HCT116 (cell line): ENCODE measurements at places on chromosomes 7 and 10.

DNA sequence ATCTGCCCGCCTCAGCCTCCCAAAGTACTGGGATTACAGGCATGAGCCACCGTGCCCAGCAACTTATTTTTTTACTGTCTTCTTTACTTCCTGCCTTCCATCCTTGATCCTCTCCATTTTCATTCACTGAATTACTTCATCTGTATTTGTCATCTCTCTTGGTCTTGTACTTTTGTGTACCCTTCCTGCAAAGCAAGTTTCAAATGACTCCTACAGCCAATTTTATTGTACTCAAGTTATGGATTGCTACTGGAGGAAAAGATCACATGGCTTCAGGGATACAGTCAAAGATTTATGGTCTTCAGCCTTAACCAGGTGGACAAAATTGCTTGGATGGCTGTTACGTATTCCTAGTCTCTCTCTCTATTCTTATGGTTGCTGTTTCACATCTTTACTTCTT lies 22.6 kb downstream of the SEPTIN7 start:
- DNase-seq = no peak

- DNase-seq = no peak
Observed at GRCh38 chr7:132113536-132114371, 462.5 kb downstream of the PLXNA4 start.

GRCh38 chr10:110163841-110164240 lies 43.6 kb upstream of the MXI1 start:
- no peak for DNase-seq

GRCh38 chr7:115679976-115680375 lies 350.6 kb downstream of the TFEC start:
- peak; percentile 38 for DNase-seq

GRCh38 chr7:97011536-97012364 lies 6.4 kb downstream of the DLX6 start:
- DNase-seq = no peak

DNA sequence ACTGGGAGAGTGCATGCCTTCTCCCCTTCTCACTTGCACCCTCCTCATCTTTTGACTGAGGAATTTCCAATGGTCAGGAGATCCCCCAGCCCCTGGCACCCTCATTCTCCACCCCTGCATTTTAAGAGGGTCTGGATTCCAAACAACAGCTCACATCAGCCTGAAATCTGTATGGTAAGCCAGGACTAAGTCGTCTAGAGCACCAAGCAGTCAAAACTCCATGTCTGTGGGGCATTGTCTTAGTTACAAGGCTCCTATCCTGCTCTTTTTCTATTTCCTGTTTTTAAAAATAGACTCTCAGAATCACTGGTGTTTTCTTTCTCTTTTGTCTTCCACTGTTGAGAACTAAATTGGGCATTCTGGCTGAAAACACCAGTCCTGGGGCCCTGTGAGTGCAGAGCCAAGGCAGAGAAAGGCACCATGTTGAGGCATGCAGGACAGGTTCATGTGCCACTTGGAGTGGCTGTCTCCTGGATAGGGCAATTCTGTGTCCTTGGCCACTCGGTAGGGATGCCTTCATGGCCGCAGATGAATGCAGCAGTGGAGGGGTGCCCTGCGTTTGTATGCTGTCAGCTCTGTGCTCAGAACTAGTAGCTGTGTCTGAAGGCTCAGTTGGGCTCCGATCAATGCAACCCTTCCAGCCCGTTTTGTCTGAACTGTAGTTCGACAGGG lies 216.6 kb upstream of the YAE1 start:
- DNase-seq = no peak

DNA sequence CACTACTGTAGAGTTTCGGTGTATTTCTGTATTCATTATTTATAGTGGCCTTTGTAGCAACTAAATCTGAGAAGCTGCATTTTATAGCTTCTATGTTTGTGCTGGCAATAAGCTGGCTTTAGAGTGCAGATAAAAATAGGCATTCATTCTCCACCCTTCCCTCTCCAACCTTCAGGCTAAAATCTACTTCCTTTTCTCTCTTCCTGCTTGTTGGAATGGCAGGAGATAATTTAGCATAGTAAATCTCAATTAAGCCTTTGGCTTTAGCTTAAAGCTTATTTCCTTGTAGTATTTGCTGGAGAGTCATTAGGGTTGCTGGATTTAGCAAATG lies 58.5 kb downstream of the CPVL start:
- DNase-seq = no peak

DNA sequence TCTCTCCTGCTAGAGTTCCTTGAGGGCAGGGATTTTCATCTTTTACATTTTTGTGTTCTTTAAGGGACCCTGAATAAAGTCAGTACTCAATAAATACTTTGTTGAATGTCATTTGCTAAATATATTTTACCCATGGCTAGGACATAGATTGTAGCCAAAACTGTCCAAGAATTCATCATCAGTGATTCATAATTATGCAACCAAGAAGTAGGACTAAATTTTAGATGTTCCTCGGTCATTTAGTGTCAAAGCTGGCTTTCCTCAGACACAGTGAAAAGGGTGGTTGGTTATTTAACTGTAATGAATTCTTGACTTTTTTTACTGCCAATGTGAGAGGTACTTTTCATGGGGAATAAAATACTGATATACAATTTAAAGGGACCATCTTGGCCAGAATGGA lies 3.3 kb downstream of the NUDT13 start:
- no peak for DNase-seq

DNA sequence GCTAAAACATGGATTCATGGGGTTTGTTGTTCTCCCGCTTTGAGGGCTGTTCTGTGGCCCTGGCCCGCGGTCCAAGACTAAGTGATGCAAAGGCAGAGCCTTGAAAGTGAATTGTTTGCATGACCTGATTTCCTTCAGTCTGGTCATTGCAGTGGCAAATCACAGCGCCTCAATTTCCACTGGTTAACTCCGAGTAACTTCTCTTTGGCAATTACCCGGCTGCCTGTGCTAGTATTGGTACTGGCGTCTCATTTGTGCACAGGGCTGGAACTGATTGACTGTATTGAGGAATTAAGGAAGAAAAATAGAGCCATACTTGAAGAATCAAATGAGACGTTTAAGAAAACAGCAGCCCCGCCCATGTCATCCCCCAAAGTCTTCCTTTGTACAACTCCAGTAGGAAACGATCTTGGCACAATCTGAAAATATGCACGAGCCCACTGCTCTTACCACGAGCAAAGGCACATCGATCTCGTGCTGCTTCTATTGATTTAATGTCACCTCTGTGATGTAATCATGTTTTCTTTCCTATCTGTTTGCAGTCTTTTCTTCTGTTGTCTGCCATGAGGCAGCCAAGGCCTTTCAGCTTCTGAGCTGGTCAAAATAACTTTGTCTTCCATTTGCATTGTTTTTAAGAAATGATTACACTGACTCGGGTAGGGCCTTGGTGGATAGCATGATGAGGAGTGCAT lies 60.6 kb upstream of the SHH start:
- no peak for DNase-seq

- no peak for DNase-seq
Observed at GRCh38 chr7:118312051-118312450, 87.5 kb downstream of the ANKRD7 start.

- DNase-seq = no peak
Observed at GRCh38 chr7:128053023-128053422, 21.8 kb upstream of the LRRC4 start.

DNA sequence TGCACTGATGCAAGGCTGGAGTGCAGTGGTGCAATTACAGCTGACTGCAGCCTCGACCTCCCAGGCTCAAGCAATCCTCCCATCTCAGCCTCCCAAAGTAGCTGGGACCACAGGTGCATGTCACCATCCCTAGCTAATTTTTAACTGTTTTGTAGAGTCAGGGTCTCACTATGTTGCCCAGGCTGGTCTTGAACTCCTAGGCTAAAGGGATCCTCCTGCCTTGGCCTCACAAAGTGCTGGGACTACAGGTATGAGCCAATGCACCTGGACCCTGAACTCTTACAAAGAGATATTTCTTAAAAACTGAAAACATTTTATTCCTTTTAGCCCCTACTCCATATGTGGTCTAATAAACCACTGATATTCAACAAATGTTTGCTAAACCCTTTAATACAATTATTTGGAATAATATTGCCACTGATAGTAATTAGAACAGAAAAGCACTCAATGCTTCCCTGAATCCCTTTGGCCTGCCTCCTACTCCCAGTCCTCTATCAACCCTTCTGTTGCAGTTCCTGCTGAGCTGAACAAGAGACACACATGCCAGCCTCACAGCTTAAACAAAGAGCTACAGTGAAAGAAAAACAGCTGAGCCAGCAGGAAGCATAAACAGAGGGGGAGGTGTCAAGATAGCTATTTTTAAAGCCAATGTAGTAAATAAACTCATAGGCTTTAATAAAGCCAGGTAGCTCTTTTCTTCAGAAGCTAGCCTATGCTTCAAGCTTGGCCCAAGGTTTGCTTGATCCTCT lies 7.0 kb upstream of the GNAI1 start:
- DNase-seq = no peak

GRCh38 chr10:14261336-14261735 lies 69.4 kb downstream of the FRMD4A start:
- no peak for DNase-seq

DNA sequence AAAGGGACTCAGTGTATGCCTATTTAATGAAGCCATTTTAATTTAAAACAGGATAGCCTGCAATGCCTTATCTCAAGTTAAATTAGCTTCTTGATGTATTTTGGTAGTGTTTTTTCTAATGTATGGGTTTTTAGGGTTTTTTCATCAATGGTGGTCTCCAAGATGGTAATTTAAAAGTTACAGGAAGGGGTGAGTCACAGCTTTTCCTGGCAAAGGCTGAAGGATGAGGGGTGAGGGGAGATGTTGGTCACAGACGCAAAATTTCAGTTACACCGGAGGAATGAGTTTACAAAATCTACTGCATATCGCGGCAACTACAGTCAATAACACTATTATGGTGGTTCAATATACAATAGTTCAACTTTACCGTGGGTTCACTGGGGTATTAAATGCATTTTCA lies 31.6 kb downstream of the CCDC3 start:
- DNase-seq = no peak

GRCh38 chr10:125016123-125016522 lies 74.2 kb downstream of the ZRANB1 start:
- no peak for DNase-seq

DNA sequence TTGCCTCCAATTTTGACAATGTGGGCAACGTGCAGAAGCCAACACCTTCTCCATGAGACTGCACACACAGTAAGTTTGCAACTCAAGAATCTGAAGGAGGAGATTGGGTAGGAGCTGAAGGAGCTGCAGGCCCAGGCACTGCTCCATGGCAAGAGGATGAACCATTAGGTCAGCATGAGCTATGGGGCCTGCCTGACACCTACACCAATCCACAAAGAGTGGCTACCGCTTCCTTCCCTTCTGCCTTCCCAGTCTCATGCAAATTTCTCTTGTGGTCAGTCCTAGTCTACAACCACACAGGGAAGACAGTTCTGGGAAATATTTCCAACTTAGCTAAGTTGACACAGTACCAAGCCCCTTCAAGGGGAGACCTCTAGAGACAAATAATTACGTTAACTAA lies 142.0 kb upstream of the ADO start:
- no peak for DNase-seq

DNA sequence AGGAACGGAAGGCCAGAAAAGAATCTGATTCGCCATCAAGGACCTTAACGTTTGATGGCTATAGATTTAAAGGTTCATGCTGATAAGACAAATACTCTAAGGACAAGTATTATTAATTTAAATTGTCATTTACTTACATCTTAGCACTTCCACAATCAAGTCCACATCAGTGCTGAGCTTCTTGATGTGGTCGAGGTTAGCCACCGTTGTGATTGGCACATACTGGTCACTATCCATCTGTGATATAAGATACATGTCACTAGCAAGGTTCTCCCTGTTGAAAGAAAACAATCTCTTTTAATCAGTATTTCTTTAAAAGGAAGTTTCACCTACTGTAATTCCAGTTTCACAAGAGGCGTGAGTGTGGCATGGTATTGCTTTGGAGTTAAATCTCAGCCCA lies 88.7 kb downstream of the LARP4B start:
- no peak for DNase-seq

DNA sequence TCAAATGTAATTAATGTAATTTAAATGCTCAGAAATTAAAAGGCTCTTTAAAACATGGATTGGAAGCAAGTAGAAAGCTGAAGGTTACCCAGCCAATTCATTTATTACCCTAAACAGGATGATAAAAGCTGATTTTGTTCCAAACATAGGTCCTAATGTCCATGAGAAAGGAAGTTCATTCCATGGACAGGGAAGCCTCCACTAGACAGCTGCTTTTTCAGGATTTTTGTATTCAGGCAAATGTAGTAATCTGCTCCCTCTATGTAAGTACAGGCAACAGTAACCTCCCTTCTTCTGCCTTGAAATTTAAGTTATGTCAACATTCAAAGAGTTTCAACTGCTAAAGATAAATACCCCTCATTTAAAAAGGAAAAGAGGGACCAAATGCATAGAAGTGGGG lies 123.0 kb upstream of the WNT16 start:
- no peak for DNase-seq

DNA sequence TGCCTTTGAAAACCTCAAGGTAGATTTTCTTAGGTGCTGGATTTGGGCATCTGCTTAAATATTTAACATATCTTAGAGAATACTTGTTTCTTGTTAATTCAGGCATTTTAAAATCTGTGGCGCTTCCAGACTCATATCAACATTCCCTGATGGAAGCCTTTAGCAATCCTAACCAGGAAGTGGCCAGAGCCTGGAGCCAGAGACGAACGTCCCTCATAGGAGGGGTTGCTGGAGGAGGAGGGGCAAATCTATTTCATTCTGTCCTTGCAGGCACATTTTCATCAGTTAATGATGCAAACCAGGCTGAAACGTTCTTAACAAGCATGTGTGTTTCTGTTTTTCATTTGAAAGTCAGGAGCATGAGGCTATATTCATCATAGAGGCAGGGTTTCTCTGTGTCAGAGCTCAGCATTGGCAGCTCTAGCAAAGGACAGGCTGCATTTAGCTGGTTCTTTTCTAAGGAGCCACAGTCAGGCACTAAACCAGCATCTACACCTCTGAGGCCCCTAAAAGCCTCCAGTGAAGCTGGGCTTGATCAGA lies 17.8 kb upstream of the IFIT2 start:
- no peak for DNase-seq
